ENCODE measurements at places on chromosomes 11 and 22.

DNA sequence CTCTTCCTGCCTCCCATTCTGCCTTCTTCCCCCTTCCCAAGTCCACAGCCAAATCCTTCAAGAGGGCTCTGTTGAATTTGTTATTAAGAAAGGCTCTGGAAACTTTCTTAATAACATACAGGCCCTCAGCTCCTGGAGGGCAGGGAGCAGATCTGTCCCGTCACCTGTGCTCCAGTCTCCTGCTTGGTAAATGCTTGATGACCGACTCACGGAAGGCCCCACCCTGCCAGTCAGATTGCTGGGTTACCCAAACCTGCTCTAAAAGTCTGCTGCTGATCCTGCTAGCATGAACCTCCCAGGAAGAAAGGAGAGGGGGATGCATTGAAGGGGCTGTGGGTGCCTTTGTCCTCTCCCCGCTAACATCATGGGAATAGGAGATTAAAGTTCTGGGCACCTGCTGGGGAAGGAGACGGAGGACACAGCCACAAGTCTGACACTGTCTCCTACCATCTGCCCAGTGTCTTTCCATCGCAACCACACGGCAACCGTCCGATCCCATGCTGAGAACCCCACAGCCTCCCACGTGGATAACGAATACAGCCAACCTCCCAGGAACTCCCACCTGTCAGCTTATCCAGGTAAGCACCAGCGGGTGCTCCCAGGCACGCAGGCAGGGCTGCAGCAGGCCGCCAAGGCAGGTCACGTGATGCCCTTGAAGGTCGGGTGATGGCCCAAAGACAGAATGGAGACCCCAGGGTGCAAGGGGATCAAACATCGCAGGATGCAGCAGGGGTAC lies 22.5 kb downstream of the CD5 start:
- no peak for DNase-seq

GRCh38 chr22:50577697-50577986 lies 585 bp downstream of the CPT1B start:
- DNase-seq = no peak

DNA sequence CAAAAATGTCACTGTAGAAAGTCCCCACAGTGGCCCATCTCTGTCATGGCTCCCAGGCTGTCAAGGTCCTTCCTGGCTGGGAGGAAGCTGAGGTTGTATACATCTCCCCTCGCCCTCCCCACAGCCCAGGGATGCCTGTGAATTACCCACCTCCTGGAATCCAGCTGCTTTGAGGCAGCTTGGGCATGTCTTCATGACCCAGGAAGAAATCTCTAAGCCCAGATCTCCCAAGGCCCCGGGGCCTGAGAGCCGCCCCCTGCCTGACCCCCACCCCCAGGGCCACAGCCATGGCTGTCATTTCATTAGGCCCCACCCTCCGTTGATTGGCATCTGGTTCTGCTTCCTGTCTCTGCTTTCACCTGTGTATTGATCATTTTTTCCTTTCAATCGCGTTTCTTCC lies 207.5 kb downstream of the TBC1D22A start:
- DNase-seq = no peak

DNA sequence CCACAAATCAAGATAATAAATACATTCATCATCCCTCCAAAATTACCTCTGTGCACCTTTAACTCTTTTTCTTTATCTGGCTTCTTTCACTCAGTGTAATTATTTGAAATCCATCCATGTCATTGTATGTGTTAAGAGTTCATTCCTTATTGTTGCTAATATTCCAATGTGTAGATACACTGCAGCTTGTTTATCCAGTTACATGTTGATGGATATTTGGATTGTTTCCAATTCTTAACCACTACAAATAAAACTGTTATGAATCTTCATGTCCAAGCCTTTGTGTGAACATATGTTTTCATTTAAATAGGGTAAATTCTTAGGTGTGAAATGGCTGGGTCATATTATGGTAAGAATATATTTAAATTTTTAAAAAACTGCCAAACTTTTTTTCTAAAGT lies 323.3 kb upstream of the NCAM1 start:
- no peak for DNase-seq

GRCh38 chr22:44459551-44459950 lies 38.5 kb downstream of the RTL6 start:
- DNase-seq = no peak

GRCh38 chr11:57414612-57415212 lies 12.2 kb downstream of the SLC43A3 start:
- DNase-seq = no peak

DNA sequence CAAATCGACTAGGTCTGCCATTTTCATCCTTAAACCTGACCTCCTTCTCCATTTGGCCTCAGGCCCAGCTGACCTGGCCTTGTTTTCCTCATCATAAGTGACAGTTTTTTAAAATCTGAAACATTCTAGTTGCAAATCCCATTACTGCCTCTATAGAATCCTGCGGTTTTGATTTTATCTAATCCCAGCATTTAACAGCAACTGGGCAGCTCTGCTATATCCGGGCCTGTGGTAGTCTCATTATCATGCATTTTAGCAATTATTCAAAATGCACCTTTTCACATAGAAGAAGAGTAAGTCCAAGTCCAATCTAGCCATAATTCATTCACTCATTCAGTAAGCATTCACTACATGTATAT lies 28.6 kb upstream of the BIRC3 start:
- no peak for DNase-seq

GRCh38 chr11:120964857-120965256 lies 59.0 kb upstream of the TBCEL start:
- no peak for DNase-seq

- no peak for DNase-seq
Measured at GRCh38 chr11:1817511-1817910, 17.3 kb upstream of the SYT8 start.

DNA sequence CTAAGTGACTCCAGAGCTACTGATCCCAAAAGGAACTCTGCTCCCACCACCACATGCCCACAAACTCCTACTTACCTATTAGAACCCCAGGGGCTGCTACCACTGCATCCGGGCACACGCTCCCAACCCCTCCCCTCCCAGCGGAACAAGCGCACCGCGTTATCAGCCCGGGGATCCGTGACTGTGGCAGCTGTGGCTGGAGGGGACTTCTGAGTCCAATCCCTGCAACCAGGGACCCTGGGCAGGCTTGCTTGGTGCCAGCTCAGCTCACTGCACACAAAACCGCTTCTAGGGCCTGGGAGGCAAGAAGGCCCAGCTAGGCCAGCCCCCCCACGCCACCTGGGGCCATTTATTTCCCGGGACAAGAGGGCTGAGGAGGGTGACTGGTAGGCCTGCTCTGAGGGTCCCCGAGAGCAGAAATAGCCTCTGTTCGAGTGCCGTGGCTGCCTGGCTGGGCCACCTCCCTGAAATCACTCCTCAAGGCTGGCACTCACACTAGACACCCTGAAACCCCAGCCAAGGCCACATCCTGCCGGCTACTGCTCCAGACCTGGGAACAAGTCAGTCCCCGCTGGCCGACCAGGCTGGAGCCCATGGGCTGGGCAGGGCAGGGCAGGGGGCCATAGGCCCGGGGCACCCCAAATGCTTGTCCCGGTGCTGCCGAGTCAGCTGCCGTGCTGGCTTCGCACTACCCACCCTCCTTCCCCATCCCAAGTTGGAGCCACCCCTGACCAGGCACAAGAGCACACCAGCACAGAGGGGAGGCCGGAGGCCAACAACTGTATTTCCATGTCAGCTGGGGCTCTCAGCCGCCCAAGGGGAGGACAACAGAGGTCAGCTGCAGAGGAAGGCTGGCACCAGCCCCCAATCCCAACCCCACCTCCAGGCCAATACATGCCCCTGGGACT lies 1.9 kb upstream of the IFITM10 start:
- DNase-seq = no peak

- no peak for DNase-seq
Measured at GRCh38 chr11:13118650-13119049, 109.5 kb downstream of the RASSF10 start.

- DNase-seq = no peak
Measured at GRCh38 chr11:131671734-131672133, 301.3 kb downstream of the NTM start.

DNA sequence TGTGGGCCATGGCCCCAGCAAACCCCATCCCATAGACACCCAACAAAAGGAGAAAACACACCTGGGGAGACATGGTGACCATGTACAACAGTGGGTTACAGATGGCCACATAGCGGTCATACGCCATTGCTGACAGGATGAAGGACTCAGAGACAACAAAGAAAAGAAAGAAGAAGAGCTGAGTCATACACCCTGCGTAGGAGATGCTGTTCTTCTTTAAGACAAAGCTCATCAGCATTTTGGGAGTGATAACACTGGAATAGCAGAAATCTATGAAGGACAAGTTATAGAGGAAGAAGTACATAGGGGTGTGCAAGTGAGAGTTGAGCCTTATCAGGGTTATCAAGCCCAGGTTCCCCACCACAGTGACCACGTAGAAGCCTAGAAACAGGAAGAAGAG lies 4.9 kb downstream of the OR8B8 start:
- no peak for DNase-seq

GRCh38 chr11:1640076-1640946 lies 10.7 kb downstream of the KRTAP5-5 start:
- peak; percentile 35 for DNase-seq

GRCh38 chr11:1224491-1225385 lies 1.9 kb downstream of the MUC5B start:
- DNase-seq = no peak

DNA sequence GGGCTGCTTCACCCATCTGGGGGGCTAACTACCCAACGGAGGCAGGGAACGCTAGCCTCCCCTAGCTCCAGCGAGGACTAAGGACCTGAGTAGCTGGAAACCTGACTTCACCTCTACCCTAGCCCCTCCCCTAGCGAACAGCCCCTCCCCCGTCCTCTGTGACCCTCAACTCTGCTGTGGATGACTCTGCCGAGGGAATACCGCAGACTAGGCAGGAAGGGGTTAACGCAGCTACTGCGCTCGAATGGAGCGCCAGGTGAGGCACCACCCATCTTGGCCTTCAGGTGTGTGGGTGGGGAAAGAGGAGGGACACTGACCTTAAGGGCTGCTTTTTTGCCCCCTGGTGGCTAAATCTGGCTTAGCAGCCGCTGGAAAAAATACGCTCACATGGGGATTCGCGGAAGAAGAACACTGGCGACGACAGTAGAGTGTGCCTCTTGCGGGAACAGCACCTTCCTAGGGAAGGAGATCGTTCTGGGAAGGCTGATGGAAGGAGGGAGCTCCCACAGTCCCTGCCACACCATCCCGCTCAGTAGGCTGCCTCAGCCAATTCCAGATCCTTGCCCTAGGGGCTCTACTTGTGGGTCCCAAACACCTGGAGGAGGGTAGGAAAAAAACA lies 4.5 kb upstream of the BCL9L start:
- peak; percentile 91 for DNase-seq

DNA sequence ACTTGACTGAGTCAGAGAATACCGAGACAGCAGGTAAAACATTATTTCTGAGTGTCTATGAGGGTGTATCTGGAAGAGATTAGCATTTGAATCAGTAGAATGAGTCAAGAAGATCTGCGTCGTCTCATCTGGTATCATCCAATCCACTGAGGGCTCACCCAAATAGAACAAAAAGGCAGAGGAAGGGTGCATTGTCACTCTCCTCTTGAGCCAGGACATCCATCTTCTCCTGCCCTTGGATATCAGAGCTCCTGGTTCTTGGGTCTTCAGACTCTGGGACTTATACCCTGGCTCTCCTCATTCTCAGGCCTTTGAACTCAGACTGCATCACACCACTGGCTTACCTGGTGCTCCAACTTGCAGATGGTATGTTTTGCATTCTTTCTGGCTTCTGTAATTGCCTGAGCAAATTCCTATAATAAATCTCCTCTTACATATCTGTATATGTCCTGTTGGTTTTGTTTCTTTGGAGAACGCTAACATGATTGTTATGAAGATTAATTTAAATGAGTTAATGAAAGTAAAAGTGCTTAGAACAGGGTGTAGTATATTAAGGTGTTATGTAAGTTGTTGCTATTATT lies 49.3 kb downstream of the ME3 start:
- DNase-seq = no peak

- no peak for DNase-seq
Measured at GRCh38 chr11:74494916-74495315, 1.4 kb upstream of the LIPT2 start.

DNA sequence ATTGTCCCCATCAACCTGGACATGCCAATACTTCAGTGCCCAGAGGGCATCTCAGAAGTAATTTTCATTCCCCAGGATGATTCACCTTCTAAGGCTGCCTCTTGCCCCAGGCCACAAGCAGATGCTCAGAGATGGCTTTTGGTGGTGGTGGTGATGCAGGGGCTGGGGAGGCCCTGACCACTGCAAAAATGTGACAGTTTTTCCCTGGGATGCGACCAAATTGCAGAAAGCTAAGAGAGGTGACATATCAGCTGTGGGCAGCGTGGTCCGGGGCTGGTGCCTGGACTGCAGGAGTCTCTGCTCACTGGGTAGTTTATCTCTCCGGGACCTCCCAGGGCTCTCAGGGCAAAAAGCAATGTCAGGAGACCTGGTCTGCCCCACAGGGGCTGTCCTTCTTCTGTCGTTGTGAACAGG lies 39.7 kb upstream of the ACCSL start:
- no peak for DNase-seq

DNA sequence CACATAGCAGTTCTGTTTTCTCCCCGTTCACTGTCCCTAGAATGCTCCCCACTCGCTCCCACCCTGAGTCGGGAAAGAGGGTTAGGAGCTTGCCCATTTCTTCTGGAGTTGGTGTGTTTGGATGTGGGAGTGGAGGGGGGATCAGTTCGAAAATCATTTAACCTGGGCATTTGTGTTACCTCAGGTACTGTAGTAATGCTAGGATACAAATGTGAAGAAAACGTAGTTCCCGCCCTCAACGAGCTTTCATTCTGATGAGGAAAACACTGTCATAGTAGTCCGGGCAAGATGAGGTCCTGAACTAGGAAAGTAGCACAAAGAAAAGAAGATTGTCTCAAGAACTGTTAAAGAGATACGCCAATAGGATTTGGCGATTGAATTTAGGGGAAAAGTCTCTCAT lies 539 bp downstream of the SDHD start:
- DNase-seq = peak; percentile 15

DNA sequence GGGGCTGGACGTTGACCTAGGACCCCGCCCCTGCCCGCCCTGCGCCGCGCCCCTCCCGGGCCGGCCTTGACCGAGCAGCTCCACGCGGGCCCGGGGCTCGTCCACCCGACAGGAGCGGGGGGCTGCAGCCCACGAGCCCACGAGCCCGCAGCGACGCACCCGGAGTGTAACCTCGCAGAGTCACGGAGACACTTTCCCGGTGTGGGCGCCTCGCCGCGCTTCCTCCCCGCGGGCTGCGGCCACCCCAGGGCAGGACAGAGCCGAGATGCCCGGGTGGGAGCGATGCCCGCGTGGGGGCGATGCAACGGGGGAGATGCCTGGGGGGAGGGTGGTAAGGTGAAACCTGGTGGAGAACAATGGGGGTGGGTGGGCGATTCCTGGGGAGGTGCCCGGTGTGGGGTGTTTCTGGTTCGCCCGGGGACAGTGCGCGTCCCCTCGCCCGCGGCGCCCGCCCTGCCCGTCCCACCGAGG lies 4.9 kb upstream of the ZBED4 start:
- DNase-seq = no peak

GRCh38 chr11:12281571-12282478 lies 95.5 kb upstream of the PARVA start:
- peak; percentile 77 for DNase-seq

DNA sequence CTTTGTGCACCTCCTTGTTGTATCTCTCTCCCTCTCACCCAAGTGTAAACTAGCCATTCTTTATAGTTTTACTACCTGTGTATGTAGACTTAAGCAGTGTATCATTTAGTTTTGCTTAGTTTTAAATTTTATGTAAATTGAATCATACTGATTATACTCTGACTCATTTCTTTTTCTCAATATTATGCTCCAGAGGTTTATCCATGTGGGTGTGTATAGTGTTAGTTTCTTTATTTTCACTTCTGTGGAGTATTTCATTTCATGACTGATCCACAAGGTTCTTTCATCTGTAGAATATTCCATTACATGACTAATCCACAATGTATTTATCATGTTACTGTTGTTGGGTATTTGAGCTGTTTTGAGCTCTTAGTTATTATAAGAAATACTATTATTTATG lies 62.0 kb downstream of the CCDC34 start:
- DNase-seq = no peak
